ENCODE measurements at places on chromosomes 7 and 10. TPM values are rescaled to one million over a fixed set of nuclear protein-coding genes. Genes with fewer than 3 reads are reported as not detected.

DNA sequence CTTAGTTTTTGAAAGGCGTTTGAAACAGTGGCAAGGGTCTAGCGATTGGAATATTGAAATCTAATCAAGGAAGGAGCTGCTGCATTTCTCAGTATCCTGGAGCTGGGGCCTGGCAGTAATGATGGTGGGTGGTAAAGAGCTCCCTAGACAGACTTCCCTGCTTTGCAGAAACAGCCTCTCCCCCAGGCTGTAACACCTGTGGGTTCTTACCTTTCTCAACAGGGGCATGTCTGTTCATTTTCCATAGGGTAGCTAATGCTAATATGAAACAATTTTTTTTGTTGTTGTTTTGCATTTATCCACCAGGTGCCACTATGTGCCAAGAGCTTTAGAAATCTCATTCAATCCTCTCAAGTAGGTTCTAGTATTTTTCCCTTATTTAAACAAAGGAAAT is 345.5 kb downstream of the REEP3 start:
- H3K4me3 ChIP-seq, result no peak overlapping the region
- H3K36me3 ChIP-seq, result no peaks in the 10 kb centered on the region
- no peak for DNase-seq
- H3K27me3 ChIP-seq, result no peaks in the 10 kb centered on the region
- H3K27ac ChIP-seq, result no peak overlapping the region

DNA sequence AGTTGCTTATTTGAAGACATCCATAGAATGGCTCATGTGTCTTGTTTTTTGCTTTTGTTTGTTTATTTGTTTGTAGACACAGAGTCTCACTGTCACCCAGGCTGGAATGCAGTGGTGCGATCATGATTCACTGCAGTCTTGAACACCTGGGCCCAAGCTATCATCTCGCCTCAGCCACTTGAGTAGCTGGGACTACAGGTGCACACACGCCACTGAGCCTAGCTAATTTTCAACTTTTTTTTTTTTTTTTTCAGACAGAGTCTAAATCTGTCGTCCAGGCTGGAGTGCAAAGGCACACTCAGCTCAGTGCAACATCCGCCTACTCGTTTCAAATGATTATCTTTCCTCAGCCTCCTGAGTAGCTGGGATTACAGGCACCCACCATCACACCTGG is 83.3 kb upstream of the KLF6 start:
- no peak overlapping the region for H3K4me3 ChIP-seq
- no peak for DNase-seq
- H3K27me3 ChIP-seq, result no peaks in the 10 kb centered on the region
- H3K4me1 ChIP-seq, result peaks cover 1% of the 10 kb centered on the region

DNA sequence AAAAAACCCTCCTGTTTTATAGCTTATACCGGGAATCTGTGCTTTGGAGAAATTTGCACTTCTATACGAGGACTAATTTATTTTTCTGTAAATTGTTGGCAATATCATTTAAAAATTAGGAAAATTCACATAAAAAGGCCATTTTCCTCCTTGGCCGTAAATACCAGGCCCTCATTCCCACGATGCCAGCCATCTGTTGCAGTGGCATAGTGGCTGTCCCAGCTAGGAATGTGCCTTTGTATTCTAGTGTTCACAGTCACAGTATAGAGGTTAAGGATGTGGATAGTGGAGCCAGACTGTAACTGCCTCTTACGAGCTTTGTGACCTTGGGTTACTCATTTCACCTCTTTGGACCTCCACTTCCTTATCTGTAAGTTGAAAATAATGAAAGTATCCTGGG is 312.5 kb downstream of the GPR158 start:
- H3K36me3 ChIP-seq, result no peaks in the 10 kb centered on the region
- H3K27me3 ChIP-seq, result no peaks in the 10 kb centered on the region
- no peak overlapping the region for H3K27ac ChIP-seq
- H3K4me1 ChIP-seq, result no peaks in the 10 kb centered on the region
- no peak for DNase-seq
- H3K4me3 ChIP-seq, result no peak overlapping the region

DNA sequence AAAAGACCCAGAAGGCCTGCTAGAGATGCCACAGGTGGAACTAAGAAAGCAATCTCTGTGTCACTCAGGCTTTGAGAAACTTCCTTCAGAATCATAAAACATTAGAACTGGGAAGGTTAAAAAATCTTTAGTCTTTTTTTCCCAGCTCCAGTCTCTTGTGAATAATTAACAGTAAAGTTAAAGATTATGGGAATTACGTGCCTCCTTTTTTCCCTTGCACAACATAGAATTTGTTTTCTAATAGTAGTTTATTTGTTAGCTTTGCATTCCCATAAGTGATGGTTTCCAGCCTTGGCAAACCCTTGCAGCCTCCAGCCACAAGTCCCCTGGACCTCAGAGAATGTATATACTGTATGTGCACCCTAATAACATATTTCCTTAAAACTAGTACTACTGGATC is 128.3 kb downstream of the TPST1 start:
- H3K27ac ChIP-seq, result no peak overlapping the region
- H3K4me1 ChIP-seq, result no peaks in the 10 kb centered on the region
- no peak for DNase-seq
- H3K36me3 ChIP-seq, result no peaks in the 10 kb centered on the region

DNA sequence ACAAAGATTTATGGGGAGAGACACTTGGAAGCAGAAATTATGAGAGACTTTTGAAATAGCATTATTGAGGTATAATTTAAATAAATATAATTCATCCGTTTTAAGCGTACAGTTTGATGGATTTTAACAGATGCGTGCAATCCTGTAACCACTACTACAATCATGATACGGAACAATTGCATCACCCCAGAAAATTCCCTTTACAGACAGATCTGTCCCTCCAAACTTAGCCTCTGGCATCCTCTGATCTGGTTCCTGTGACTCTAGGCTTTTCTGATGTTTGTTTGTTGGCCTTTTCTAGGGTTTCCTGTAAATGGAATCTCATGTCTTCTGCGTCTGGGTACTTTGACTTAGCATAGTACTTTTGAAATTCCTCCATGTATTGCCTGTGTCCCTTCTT is 15.5 kb downstream of the UBN2 start:
- no peaks in the 10 kb centered on the region for H3K27me3 ChIP-seq
- DNase-seq, result no peak
- H3K4me1 ChIP-seq, result no peaks in the 10 kb centered on the region
- no peak overlapping the region for H3K4me3 ChIP-seq

CYP26C1 gene
- 0.14 TPM for total RNA-seq

SORCS3 gene
- 0.33 TPM for total RNA-seq

SLC39A12 gene
- total RNA-seq, result 0.14 TPM
